AG08395 (cell line): ENCODE measurements at places on chromosomes 3 and 15.

- DNase-seq, result no peak
Observed at GRCh38 chr3:133838296-133838789, 32.7 kb downstream of the SRPRB start.

DNA sequence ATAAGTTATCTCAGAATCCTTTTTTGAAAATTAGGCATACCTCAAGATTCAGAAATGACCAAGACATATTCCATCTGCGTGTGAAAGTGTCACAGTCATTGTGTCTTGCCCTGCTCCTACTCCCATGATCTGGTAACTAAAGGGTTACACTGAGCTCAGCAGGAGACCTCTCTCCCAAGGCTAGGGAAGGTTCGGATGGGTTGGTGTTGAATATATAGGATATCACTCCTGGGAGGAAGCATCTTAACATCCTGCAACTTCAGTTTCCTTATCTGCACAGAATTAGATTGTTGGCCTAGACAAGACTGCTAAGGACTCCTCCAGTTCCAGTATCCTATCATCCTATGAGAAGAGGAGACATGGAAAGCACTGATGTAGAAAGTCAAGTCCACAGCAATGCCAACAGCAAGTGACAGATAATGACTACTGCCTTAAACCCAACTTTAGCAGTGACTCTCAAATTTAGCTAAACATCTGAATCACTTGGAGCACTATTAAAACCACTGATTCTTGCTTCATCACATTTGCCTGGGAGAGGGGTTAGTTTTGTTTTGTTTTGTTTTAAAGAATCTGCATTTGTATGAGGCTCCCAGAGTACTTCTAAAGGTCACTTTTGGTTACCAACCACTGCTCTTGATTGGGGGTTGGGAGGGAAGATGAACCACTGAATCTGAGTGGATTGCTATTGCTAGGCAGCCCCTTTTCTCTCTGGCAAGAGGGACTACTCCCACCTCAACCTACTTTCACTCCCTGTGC lies 9.7 kb downstream of the ADAMTS9 start:
- no peak for DNase-seq

DNA sequence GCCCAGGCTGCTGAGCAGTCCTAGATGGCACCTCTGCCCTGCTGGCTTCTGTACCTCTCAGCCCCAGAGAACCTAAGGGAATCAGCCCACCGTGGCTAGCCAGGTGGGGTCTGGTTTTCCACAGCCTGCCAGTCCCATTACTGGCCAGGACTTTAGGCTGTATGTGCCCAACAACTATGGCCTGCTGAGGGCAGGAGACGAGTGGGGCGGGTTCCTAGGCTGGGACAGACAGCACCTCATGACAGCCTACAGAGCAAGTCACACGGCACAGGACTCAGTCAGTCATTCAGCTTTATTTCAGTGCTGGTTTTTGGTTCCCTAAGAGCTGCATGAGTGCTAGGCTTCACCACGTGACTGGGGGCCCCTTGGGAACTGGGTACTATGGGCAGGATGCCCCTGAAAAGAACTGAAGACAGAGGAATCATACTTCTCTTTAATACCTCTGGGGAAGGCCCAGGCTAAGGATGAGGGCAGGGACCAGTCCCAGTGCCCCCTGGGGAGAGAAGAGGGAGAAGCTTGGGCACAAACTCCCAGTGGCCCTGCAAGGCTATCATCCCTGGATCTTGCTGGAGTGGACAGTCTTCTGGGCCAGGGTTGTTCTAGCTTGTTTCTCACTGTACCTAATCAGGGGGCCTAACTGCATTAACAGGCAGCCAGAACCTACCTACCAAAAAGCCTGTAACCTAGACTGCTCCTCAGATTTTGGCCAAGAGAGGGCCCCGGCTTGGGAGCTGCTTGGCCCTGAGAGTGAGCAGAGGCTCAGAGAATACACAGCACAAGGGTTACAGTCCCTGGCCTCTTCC lies 14.8 kb downstream of the CLK3 start:
- no peak for DNase-seq

- DNase-seq, result no peak
Observed at GRCh38 chr3:29859726-29860270, 578.9 kb downstream of the RBMS3 start.

DNA sequence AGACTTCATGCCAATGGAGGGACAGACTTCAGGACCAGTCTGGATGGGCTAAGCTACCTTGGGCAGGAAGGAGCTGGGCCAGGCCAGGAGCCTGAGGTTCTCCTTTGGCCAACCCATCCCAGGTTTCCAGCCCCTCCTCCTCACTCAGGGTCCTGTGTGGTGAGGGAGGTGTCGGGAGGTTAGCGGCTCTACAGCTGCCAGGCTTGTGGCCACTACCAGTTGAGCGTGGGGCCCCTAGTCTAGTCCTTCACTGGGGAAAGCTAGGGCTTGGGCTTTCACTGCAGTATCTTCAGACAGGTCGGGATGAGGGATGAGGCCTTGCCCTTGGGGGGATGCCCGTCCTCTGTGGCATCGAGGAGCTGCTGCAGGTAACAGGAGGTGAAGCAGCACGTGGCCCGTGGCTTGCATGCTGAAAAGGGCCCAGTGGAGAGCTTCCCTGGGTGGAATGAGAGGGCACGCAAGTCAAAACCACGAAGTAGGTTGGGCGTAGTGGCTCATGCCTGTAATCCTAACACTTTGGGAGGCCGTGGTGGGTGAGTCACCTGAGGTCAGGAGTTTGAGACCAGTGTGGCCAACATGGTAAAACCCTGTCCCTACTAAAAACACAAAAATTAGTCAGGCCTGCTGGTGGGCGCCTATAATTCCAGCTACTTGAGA lies 8.5 kb upstream of the FANCD2 start:
- DNase-seq, result peak; percentile 36

DNA sequence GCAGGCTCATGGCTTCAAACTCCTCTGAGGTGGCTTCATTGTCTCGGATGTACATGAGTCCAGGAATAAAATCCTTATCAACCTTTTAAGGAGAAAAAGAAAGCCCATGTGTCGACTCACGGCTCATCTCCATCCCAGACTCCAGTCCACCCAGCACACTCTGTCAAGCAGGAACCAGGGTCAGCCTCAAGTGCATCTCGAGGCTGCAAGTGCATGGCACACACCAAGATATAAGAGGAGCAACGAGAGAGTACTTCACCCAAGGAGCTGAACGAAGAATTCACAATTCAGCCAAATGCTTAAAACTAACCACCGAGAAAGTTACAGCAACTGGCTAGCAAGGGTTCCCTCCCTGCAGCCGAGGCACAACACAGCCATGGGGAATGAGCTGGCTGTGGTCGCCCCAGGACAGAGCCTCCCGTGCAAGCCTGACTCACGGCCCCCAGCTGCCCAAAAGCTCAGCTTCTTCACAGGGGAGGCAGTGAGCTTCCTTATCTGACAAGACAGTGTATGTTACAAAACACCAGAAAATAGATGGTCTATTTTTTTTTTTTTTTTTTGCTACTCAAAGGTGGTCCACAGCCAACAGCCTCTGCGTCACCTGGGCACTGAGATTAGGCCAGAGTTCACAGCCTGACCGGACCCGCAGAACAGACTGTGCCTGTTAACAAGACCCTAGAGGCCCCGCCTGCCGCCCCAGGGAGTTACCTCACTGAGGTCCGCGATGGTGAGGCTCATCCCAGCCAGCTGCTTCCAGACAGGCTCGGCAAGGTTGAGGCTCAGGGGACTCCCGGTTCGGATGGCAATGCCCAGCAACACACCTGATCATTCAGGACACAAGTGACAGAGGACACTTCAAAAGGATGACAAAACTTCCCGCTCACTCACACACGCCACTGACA lies 15.9 kb upstream of the OCA2 start:
- peak; percentile 87 for DNase-seq

DNA sequence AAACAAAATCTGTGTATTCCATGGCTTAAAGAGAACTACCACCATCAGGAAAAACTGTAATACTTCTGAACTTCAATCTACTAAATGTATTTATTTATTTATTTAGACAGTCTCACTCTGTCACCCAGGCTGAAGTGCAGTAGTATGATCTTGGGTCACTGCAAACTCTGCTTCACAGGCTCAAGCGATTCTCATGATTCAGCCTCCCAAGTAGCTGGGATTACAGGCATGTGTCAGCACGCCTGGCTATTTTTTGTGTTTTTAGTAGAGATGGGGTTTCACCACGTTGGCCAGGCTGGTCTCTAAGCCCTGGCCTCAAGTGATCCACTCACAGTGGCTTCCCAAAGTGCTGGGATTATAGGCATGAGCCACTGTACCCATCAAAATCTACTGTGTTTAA lies 202.3 kb upstream of the POU1F1 start:
- no peak for DNase-seq
